Kidney glomerular epithelial cell (primary cell): ENCODE measurements at places on chromosomes 6 and 20.

DNA sequence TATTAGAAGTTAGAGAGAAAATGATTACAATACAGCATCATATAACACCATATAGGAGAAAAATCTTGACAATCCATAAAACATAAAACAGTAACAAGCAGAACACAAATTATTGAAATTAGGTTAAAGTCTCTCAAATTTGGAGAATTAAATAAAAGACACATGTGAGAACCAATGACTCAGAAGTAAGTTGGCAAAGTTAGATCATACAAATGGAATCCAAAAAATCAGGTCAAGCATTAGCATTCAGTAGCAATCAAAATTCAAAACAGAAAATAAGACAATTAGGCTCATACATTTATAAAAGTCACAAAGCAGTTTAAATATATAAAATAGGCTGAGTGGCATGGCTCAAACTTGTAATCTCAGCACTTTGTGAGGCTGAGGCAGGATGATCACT, 775.6 kb downstream of the PHF3 start:
- no peak for DNase-seq

DNA sequence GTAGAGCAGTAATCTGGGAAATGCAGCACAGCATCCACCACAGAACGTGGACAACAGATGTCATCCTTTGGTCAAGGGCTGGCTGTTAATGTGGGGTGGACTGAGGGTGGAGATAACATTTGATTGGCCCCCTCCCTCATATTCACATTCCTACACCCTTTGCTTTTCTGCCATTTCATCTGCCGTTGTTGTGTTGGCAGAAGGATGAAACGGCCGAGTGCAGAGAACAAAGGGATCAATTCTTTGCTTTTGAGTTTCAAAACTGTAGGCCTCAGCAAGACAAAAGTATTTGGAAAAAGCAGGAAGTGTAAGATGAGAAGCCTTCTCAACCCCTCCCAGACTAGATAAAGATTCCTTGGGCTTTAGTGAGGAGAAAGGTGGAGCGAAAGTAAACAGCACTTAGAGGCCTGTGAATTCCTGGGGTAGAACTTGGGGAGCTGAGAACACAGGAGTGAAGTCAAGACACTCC, 74.2 kb upstream of the PHIP start:
- no peak for DNase-seq

DNA sequence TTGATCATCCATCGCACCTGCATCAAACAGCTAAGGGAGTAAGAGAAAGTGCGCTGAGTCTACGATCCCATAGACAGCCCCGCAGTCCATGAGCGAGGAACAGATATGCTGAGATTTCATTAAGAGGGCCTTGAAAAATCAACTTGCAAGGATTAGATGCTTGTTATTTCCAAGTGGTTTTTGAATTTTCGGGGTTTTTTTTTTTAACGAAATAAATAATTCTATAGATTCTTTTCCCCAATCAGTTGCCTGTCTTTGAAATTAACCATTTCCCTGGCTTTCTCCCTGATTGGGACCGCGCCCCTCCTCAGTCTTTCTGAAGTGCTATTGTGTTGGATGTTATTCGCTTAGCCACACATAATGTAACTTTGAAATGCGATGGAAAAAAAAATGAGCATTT, 48.6 kb downstream of the GNAS-AS1 start:
- no peak for DNase-seq

- peak; percentile 37 for DNase-seq
Measured at GRCh38 chr6:1901556-1901955, 291.8 kb downstream of the FOXC1 start.

GRCh38 chr6:141260627-141261015, 872.1 kb upstream of the GJE1 start:
- no peak for DNase-seq

DNA sequence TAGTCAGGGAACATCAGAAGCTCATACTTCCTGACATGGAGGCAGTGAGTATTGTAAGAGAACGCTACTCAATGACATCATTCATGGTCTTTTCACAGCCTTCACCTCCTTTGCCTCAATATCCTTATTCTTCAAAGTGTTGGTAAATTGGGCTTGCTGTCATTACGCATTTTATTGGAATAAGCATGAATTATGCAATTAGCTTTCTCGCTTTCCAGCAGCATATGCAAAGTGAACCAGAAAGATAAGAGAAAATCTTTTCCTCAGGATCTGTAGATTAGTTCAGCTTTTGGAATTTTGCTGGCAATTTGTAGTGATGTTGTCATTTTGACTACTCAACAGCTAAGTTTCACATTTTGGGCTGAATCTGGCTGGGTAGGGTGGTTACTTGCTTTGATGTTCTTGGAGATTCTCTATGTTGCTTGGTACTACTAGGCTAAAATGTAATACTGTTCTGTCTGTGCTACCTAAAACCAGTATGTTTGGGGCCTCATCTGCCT, 1012.1 kb downstream of the KIF16B start:
- no peak for DNase-seq

DNA sequence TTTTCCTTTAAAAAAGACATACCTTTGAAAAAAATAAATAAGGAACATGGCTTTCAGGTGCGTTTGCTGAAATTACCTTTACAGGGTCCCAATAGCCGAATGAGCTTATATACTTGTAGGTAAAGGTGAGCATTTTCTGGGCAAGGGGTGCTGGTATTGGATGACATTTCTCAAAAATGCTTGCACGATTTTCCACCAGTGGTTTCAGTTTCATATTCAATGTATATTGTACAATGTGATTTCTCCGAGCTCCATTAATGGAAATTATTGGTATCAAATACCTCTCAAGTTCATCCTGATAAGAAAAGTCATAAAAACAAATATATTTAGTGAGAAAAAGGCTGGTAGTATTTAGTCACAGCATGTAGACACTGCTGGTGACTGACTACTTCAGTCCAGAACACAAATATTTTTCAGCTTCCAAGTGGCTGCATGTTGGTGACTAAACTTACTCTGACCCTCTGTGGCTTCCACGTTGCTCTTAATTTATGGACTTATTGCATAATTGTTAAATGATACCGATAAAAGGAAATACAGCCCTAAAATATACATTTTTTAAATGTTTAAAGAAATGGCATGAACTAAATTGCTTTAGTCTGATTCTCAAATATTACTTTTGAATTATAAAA, 32.9 kb upstream of the ZBTB24 start:
- DNase-seq: no peak
